H1 (cell line): ENCODE measurements at places on chromosomes 1 and 21.

DNA sequence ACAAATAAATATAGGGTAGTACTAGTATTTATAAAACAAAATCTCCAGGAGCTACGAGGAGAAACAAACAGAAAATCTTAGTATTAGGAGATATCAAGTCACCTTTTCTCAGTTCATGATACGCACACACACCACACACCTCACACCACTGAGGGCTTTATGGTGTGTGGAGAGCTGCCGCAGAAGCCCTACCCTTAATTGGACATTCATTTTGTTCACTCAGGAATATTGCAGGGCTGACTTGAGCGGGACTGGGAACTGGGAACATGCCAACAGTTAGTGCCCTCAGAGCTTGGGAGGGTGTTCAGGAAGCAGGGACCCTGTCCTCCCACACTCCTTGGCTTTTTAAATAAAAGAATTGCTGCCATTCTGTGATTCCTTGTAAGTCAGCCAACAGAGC is 386.8 kb downstream of the RYR2 start:
- DNase-seq, result no peak

DNA sequence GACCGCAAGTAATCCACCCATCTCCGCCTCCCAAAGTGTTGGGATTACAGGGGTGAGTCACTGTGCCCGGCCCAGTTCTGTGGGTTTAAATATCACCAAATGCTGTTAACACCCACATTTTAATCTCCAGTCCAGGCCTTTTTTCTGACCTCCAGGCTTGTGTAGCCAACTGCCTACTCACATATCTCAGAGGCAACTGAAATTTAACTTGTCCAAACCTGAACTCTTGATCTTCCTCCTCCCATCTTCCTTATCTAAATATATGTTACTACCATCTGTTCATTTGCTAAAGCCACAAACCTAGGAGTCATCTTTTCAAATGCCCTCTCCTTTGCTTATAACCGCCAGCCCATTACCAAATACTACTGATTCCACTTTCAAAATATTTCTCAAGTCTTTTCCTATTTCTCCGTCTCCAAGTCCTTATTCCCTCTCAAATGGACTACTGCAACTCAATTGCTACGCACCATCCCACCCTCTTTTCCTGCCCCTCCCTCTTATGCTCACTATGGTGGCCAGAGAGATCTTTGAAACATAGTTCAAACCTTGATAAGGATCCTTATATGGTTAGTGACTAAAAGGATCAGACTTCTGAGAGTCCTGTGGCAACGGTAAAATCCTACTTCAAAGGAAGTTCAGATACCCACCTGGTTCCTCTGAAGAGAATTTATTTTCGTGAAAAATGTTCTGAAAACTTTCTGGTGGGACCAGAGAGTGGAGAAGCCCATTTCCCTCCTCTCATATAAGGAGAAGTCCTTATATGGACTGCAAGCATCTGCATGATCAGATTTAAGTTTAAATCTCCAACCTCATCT is 78.5 kb upstream of the CDC42BPA start:
- no peak for DNase-seq

DNA sequence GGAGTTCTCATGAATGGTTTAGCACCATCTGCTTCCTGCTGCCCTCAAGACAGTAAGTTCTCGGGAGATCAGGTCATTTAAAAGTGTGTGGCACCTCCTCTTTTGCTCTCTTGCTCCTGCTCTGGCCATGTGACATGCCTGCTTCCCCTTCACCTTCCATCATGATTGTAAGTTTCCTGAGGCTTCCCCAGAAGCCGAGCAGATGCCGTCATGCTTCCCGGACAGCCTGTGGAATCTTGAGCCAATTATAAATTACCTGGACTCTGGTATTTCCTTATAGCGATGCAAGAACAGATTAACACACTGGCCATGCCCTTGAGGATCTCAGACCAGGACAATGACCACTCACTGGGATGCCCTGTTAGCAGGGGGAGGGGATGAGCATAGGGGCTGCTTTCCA is 212.3 kb downstream of the MATN1 start:
- no peak for DNase-seq

DNA sequence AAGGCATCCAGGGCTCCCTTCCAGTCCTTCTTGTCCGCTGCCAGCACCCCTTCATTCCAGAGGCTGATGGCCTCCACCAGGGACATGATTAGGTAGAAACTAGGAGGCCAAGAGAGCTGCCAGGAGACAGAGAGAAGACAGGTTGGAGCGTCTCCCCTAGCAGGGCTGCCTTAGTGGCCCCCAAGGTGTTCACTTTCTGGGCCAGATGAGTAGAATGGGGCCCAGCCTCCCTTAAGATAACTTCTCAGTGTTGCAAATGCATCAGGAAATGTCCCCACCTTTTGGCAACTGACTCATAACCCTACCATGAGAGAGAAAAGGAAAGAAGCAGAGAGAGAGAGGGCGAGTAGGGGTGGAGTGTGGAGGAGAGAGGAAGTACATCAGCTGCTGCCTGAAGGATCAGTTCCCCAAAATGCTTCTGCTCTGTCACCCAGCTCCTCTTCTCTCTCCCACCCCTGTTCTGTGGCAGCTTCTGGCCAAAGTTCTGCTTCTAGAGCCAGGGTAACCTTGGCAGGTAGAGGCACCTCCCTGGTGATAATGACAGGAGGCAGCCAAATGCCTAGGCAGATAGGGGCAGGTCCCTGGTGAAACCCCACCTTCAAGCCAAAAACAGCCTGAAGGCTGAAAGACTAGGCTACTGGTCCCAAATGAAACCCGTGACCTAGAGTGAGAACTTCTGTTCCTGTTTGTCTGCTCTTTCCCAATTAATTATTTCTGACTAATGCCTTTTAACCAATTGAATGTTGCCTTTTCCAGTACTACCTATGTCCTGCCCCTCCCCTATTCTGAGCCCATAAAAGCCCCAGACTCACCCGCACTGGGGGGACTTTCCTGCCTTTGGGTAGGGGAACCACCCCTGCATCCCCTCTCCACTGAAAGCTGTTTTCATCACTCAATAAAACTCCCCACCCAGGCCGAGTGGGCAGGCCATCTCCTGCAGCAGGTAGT is at the start of gene NCF2:
NCF2 (minus strand) TSS at position 216 of the 948 bp plus-strand sequence; CDS start at position 86, 130 bp downstream.
- no peak for DNase-seq

DNA sequence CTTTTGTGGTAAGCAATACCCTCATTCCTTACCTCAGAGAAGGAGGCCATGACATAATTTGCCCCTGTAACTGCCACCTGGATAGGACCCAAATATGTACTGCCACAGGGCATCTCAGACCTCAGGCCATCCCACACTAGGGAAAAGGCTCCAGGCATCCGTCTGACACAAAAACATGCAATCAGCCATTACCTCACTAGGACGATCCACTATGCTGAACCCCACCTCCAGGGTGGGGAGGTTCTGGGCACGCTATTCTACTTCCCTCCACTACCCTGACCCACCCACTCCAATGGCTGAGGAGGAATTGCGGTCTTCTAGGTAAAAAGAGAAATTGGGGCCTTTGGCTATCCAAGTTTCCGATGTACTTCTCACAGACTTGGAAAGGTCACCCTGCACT is 53.6 kb downstream of the ERI3 start:
- no peak for DNase-seq

DNA sequence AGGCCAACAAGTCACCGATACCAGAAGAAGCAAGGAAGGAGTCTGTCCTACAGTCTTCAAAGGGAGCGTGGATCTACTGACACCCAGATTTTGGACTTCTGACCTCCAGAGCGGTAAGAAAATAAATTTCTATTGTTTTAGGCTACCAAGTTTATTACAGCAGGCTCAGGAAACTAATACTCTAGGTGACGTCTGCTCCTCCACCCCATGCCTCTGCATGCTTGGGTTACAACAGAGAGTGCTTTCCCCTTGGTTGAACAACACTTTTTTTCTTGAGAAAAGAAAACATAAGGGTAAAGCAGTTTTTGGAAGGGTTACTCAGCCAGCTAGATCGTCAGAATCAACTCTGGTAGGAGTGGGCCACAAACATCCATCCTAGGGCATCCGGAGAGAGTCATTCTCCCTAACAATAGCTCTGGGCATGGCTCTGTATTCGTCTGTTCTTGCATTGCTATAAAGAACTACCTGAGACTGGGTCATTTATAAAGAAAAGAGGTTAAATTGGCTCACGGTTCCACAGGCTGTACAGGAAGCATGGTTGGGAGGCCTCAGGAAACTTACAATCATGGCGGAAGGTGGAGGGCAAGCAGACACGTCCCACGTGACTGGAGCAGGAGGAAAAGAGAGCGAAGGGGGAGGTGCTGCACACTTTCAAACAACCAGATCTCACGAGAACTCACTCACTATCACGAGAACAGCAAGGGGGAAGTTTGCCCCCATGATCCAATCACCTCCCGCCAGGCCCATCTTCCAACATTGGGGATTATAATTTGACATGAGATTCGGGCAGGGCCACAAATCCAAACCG is 22.2 kb upstream of the DNAJC11 start:
- DNase-seq, result no peak

DNA sequence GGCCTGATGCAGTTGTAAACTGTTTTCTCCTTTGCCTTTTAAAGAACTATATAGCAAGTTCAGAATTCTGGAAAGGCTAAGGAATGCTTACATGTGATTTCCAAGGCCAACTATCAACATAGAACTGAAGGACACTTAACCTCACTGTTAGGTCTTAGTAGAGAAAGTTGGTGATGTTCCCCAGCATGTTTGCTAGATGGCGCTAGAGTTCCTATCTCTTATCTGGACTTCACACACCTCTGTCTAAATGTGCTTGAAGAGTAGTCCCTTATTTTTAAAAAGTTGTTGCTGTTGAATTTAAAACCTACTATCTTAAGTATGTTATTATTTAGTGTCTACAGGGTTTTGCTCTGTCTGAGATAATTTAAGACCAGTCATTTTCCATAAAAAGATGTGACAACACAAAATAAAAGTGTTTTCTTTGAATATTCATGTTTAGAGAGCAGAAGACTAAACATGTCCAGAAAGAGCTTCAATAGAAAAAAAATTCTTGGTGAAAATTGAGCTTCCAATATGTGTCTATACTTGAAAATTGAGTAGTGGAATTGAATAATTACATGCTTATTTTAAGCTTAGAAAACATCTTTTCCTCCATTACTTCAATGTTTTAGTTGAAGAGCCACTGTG is 237.3 kb downstream of the S1PR1 start:
- no peak for DNase-seq

- DNase-seq, result no peak
Measured at GRCh38 chr1:7007902-7008301, 222.6 kb downstream of the CAMTA1 start.

GRCh38 chr1:193113258-193113991 is 8.2 kb upstream of the GLRX2 start:
- no peak for DNase-seq

- DNase-seq, result no peak
Measured at GRCh38 chr1:41827991-41828570, 90.6 kb downstream of the HIVEP3 start.

- DNase-seq, result no peak
Measured at GRCh38 chr1:94661431-94661932, 119.9 kb upstream of the F3 start.

DNA sequence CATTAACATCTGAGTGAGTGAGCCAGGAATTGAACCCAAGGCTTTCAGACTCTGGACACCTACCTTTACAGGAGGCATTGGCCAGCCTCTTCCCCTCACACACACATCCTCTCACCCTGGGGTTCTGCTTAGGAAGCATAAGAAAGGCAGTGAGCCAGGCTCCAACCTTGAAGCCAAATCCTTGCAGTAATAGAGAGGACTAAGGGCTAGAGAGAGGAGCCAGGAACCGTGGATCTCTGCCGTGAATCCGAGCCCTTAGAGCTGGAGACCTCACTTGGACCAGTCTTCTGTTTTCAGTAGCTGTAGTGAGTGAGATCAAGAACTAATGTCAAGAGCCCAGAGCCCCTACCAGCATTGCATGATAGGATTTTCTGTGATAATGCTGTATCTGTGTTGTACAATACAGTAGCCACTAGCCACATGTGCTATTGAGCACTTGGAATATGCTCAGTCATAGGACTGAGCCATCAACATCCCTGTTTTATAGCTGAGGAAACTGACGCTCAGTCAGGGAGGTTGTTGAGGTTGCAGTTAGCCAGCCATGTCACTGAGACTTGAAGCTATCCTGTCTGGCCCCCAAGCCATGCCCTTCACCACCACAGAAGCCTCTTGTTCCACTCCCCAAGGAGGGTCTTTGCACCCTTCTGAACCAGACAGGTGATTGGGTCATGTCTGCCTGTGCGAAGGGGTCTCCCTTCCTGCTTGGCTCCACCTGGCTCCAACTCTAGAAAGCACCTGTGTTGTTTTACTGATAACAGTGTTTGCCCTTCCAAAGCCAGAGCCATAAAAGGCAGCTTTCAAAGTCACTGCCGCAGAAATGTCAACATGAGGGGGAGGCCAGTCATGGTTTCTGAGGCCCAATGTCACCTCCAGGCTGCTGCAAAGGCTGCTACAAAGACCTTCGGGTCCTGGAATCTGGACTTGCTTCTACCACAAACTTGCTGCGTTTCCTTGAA is 101.1 kb upstream of the JUN start:
- DNase-seq, result no peak

DNA sequence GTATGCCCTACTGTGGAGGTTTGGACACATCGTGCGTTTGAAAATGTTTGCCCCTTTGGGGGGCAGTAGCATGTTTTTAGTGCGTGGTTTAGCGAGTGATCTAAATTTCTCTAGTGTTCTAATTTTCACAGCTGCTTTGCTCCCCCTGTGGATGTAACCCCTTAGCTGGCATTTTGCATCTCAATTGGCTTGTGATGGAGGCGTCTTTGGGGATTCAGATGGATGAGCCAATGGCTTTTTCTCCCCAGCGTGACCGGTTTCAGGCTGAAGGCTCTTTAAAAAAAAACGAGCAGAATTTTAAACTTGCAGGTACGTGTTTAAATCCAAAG is 836 bp downstream of the CDC7 start:
- DNase-seq, result no peak

- DNase-seq, result no peak
Measured at GRCh38 chr21:23531444-23531843, 2075.8 kb downstream of the MRPL39 start.

DNA sequence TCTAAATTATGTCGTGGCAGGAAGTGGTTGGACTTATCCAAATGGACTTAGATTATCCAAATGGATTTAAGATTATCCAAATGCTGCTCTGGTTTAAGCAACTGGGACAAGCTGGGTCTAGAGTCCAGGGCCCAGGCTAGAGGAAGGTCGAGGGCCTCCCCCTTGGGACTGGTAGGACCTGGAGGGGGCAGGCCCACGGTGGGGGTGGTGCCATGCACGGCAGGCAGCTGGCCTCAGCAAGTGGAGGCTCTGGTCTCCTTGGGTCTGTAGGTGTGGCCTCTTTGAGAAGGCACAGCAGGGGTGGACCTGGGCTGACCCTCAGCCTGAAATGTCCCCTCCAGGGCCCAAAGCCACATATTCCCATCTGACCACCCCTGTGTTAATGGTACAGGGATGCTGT is 29.8 kb downstream of the PADI6 start:
- DNase-seq, result no peak
